M059J (cell line): ENCODE measurements at places on chromosomes 11 and 22. TPM values are rescaled to one million over a fixed set of nuclear protein-coding genes. Genes with fewer than 3 reads are reported as not detected.

DNA sequence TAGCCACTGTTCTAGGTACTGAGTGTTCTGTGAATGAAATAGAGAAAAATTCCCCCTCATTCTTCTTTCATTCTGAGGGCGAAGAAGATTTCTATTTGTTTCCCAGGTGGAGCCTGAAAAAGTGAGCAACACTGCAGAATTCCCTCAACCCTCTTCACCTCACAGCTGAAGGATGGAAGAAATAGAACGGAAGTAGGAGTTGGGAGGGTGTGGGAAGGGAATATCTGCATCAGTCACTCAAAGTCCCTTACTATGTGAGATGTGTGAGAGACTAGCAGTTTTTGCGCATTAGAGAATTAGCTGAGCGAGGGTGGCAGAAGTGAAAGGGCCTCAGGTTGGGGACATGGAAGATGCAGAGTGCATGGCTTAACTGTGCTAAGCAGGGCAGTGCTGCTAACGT is 88.4 kb downstream of the ENTHD1 start:
- DNase-seq, result no peak

ZNF214 gene
- total RNA-seq, result 1.4 and 6.2 TPM in 2 replicates

- DNase-seq, result no peak
These were observed 137.8 kb downstream of the KIRREL3 start for GRCh38 chr11:126862664-126863243.

CASP4 gene
- total RNA-seq, result 149 and 209 TPM in 2 replicates

- peak; percentile 100 for DNase-seq
These were observed 27.7 kb downstream of the CD44 start for GRCh38 chr11:35166369-35167360.

DNA sequence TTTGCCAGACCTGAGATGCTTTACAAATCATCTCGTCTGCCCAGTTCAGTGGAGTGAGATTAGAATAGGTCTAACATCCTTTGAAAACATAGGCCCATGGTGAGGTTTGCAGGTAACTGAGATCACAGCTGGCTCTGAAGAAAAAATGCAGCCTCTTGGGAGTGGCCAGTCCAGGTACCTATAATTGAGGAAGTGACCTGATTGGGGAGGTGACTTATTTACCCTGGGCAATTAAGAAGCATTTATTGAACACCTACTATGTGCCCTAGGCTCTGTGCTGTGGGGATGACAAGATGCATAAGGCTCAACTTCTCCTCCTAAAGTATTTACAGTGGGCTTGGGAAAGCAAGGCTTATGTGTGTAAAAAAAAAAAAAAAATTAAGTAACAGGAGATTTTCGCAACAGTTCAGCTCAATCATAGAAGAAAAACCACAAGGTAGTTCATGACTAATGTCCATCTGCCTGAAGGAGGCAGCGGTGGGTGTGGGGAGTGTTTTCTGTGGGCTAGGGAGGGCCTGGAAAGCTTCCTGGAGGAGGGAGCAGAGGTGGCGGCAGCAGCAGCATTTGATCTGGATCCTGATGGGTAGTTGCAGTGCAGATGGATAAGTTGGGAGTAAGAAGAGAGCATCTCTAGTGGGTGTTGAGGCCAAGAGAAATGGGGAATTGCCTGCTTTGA is 16.1 kb downstream of the MICAL2 start:
- DNase-seq, result peak; percentile 91

KMT2A gene
- total RNA-seq, result 26.5 and 40.4 TPM in 2 replicates

DNA sequence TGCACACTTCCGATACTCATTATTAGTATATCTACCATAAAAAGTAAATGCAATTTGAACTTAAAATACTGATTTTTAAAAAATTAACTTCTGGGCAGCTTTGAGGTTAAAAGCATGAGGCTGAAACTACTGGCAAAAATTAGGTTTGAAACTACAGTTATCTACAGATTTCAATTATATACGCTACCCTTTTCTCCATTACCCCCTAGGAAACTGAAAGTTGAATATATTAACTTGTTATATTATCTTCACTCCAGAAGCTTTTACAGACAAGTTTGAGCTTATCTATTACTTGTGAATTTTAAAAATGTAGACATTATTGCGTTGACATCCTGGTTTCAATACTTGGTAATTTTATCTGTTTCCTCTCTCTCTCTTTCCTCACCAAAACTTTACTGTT is 96.7 kb upstream of the DDI1 start:
- no peak for DNase-seq

DNA sequence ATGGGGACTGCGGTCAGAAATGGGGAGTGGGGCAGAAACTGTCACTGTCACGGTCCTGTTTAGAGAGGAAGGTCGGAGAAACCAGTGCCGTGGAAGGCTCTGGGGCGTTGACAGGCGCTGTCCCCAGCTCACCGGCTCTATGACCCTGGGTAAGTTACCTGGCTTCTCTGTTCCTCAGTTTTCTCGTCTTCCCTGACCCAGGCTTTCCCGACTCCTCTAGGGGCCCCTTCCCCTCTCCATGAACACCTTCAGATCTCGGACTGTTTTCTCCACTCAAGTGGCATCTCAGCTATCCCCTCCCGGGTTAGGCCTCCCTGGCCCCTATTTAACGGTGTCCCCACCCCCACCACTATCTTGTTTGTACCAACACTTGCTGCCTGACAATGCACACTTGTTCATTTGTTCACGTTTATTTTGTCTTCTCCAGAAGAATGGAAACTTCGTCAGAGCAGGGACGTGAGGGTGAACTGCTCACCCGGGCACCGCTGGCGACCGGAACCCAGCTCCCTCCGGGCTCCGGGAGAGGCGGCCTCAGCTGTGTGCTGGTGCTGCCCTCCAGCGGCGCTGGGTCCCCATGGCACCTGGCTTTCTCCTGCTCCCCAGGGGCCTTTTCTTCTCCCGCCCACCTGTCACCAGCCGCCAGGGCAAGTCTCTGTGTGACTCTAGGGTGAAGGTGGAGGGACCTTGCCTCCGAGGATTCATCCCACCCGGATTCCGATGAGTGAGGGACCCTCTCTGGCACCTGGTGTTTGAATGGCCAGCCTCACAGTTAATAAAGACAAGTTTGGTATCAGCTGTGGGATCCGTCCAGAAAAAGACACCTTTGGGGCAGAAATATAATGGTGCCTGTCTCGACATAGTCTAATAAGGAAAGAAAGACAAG is 33.1 kb upstream of the SLC35C1 start:
- peak; percentile 68 for DNase-seq

DNA sequence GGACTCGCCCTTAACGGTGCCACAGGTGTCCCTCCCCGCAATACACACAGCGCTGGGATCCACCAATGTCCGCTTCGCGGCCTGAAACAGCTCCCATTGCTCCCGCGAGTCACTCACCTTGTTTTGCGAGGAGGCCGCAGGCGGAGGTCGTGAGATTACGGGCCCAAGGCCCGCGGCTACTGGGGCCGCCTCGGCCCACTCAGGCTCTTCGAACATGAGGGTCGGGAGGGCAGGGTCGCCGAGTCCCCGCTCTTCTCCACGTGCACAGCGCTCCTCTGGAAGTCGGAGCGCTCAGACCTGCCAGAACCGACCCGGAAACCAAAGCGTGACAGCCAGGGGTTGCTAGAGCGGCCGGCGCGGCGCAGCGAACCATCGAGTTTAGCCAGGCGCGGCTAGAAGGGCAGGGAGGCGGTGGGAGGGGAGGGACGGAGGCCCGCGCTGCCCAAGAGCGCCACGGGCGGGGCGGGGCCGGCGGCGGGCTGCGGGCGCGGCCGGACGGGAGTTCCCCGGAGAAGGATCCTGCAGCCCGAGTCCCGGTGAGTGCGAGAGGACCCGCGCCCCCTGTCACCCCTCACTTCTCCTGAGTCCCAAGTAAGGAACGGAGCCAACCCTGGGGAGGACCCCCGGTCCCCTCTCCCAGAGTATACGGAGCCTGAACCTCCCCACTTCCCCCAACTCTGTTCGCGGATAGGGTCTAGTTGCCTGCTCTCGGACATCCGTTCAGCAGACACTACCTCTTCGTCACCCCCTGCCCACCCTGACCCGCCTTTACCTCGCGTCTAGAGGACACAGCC is at the start of the genes ILK and RRP8:
Gene ILK, plus strand, starts transcription at position 488 of the 794 bp plus-strand sequence. CDS start 498 bp downstream, outside the sequence.
Gene RRP8, minus strand, starts transcription at position 330 of the 794 bp plus-strand sequence. Its CDS starts 114 bp downstream, at position 216.
- DNase-seq, result peak; percentile 89

MRGPRX3 gene
- not detected in 2 replicates for total RNA-seq

DNA sequence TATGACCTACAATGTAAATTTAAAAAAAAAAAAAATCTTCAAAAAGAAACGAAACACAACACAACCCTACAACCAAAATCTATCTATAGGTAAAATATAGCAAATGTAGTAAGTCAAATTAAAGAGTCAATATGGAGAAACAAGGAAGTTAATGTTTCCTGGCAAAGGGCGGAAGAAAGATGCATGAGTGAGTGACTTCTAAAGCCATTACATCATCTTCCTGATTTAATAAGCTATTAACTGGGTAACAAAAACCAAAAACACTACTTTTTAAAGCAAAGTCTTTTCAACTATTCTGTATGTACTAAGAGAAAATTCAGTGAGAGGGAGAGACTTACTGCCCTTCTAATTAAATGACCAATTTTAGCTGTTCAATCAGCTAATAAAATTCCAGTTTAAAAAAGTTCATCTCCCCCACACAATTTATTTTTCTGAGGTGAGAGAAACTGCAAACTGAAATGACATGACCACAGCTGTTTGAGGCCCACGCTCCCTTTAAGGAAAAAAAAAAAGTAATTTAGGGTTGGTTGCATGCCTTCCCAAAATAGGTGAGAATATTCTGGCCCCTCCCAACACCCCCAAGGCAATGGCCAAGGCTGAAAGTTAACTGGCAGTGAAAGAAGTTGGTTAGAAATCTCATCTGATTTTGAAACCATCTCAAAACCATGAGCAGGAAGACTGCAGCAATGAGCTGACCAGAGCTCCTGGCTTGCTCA is 5.9 kb downstream of the SF1 start:
- DNase-seq, result no peak

IFITM1 gene
- 1,883 and 3,156 TPM in 2 replicates for total RNA-seq

GRCh38 chr11:15153231-15153630 is 38.5 kb downstream of the INSC start:
- DNase-seq, result no peak

LARGE1 gene
- 1.2 and 3.4 TPM in 2 replicates for total RNA-seq

KDELR3 gene
- total RNA-seq, result 58.5 and 83.7 TPM in 2 replicates

GRCh38 chr22:39518144-39518786 is 2.1 kb upstream of the ATF4 start:
- no peak for DNase-seq

DNA sequence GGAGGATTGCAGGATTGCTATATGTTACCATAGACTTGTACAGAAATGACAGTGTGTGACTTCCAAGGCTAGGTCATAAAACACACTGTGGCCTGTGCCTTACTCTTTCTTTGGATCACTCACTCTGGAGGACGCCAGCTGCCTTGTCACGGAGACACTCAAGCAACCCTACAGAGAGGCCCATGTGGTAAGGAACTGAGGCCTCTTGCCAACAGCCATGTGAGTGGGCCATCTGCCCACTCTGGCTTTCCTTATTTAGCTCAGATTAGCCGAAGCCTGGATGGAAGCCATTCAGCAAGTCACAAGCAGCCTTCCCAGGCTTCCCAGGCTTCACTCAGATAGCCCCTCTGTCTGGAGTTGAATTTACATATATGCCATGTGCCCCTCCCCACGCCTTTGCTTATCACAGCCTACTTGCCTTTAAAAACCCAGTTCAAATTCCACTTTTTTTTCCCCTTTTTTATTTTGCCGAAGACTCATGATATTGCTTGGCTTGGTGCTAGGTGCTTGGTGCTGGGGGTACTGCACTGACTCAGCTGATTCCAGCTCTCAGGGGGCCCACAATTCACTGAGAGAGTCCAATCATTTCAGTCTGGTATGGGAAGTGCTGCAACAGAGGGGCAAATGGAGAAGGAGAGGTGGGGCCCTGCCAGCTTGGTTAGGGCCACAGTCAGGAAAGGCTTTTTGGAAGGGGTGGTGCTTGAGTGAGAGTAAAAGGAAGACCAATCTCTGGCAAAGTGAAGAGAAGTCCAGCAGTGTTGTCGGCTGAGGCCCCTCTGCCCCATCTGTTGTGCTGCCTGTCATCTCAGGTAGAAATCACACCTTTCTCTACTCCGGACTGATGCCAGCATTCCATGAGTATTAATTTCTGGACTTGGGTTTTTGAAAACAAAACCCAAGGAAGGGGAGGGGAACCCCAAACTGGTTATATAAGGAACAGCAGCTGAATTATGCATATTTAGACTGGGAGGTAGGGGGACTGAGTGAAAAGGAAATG is 14.5 kb upstream of the P4HA3 start:
- DNase-seq, result peak; percentile 75

GRM5 gene
- 0.10 and 0.22 TPM in 2 replicates for total RNA-seq

SF3A1 gene
- 25.9 and 52.2 TPM in 2 replicates for total RNA-seq

GRCh38 chr11:122091835-122092234 is 24.2 kb downstream of the BLID start:
- DNase-seq, result no peak

APOBEC3G gene
- 23.4 and 30.1 TPM in 2 replicates for total RNA-seq

GGTLC2 gene
- total RNA-seq, result not detected in 2 replicates

CCDC87 gene
- total RNA-seq, result 0.17 TPM in 1 of 2 replicates, not detected in the other

DNA sequence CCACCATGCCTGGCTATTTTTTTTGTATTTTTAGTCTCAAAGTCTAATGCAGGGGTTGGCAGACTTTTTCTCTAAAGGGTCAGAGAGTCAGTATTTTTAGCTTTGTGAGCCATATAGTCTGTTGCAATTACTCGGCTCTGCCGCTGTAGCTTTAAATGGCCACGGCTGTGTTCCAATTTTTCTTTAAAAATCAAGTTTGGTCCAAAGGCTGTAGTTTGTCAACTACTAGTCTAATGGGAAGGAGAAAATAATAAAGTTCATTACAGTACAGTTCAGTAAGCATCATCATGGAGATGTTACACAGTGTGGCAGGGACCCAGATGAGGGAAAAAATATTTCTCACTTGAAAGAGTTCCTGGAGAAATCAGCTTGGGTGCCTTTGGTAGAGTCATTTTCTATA is 107.6 kb downstream of the CSNK2A3 start:
- no peak for DNase-seq

DNA sequence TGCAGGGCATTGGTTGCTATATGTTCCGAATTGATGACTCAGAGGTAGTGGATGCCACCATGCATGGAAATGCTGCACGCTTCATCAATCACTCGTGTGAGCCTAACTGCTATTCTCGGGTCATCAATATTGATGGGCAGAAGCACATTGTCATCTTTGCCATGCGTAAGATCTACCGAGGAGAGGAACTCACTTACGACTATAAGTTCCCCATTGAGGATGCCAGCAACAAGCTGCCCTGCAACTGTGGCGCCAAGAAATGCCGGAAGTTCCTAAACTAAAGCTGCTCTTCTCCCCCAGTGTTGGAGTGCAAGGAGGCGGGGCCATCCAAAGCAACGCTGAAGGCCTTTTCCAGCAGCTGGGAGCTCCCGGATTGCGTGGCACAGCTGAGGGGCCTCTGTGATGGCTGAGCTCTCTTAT is 5.4 kb upstream of the TTC36 start:
- DNase-seq, result no peak

DNA sequence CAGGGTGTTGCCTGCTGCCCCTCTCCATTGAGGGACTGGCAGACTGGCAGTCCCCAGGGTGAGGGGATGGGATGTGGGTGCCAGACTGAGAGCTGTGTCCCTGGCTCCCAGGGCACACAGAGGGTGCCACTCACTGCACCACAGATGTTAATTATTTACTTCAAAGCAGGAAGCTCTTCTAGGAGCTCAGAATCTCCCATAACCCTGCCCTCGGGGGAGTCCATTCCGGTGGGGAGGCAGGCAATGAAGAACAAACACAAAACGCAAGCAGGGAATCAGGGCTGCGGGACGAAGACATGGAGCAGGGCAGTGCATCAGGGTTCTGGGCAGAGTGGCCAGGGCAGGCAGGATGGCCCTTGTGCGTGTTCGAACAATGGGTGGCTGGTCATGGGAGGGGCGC is 24.4 kb upstream of the FLRT1 start:
- DNase-seq, result no peak

WNT11 gene
- 2.0 and 3.1 TPM in 2 replicates for total RNA-seq

TSPAN18 gene
- total RNA-seq, result 1.1 and 2.5 TPM in 2 replicates

- peak; percentile 67 for DNase-seq
These were observed 95.3 kb upstream of the RCN1 start for GRCh38 chr11:31995525-31996094.

- DNase-seq, result peak; percentile 25
These were observed 100.9 kb downstream of the MRTFA start for GRCh38 chr22:40535642-40536041.
